ENCODE measurements at places on chromosomes 2 and 18.

DNA sequence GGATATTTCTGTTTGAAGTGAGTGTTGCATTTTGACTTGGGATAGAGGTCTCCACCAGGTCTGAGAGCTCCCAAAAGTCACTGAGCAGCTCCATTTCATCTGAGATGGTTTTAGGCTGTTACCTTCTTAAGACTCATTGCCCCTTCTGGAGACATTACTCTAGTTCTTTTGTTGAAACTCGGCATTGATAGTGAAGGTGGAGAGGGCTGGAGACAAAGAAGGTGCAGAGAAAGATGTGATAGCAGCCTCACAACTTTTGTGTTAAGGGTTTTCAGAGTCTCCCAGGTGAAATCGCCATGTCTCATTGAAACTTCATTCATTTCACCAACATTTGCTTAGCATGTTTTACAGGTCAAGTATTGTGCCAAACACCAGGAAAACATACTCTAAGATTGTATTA lies 219.6 kb downstream of the INSIG2 start:
- DNase-seq, result no peak

GRCh38 chr18:59616501-59616900 lies 80.7 kb downstream of the CCBE1 start:
- DNase-seq, result no peak

- DNase-seq, result no peak
Observed at GRCh38 chr2:138084206-138084605, 119.9 kb downstream of the HNMT start.

DNA sequence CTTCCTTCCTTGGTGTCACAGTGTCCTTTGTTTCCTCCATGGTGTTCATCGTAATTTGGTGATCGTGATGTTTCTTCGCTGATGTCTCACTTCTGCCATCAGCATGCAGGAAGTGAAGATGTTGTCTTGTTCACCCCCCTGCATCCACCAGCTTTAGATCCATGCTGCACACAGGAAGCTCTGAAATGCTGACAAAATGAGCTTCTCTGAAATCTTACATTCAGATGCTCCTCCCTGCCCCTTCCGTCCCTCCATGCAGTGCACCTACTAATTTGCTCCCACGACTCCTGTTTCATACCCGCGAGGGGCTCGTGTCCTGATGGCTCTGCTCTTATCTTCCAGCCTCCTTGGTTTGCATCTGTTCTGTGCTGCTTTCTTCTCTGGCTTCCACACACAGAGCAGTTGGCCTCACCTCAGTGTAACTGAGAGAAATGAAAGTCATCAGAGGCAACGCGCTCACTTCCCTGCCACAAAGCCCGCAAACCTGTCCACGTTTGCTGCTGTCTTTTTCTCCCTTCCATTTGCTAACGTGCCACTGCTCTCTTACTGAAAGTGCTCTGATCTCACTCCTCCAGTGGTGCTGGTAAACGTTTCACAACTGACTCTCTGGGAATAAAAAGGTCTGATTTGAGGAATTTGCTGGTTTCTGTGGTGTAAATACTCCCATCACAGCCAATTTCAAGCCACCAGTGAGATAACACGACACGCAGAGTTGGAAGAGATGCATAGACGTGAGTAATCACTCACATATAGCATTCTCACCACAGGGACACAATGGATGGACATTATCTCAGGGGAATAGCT lies 41.0 kb upstream of the MGAT4A start:
- no peak for DNase-seq

GRCh38 chr2:227394401-227394800 lies 6.7 kb upstream of the SCYGR1 start:
- DNase-seq, result no peak

DNA sequence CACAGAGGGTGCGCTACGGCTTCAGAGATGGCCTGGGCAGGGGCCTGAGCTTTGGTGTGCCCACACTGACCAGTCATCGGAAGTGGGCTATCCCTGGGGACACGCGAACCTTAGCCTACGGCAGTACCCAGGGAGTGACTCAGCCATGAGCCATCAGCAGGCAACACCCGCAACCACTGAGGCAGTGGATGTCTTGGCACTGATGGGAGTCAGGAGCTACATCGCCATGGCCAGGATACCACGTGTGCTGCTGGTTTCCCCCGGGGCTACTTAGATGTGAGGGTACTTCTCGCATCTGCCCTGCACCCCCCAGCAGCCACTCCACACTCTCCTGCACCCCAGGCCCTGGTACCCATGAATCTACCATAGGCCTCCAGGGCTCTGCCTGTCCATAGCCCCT lies 12.8 kb upstream of the HPCAL1 start:
- peak; percentile 98 for DNase-seq
